ENCODE measurements at places on chromosomes 7 and 10.

DNA sequence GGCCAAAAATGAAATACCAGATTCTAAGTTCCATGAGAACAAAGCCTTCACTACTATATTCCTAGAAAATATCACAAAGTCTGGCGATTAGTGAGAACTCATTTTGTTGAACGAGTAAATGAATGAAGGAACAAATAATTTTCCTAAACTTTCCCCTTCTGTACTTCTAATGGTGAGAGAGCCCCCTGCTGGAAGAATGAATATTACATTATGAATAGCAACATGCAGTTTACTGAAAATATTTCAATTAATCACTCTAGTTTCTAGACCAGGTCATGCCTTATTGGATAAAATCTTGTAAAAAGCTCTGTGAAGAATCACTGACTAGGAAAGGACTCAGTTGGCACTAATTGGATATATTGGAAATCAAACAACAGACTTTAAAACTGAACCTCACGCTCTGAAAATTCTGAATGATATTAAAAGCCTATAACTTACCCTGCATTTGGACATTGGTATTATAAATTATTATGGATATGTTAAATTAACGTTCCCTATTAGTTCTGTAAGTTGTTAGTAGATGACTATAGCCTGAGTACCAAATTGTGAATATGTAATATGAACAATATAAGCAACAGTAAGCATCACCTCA is 32.4 kb upstream of the MTPN start:
- no peak for DNase-seq

DNA sequence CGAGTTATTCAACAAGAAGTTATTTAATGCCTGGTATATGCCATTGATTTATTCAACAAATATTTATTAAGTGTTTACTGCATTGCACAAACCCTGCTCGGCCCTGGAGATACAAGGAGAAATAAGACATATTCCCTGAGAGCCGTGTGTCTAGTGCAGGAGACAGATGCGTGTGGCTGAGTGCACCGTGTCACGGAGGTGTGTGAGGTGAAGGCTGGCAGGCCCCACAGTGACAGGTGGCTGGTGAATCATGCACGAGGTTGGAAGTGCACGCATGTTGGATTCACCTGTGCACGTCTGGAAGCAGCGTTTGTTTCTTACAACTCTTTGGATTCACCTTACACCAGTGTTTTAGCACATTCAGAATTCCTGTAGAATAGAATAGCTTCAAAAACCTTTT is 136.6 kb upstream of the SHH start:
- no peak for DNase-seq

DNA sequence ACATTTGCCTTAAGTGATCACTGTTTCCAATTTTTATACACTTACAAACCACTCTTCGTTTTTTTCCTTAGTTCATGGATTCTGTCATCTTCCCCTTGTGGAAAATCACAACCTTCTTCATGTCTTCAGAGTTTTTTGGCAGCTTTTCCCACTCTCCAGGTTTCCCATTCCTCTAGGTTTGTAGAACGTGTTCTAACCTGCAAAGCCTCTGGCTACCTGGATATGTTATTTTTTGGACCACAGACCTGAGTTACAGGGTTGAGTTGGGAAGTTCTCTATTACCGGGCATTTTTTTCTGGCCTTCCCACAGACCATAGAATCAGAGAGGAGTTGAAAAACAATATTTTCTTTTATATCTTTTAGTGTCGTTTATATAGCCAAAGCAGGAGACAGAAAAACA is 30.2 kb downstream of the NRG3 start:
- no peak for DNase-seq

DNA sequence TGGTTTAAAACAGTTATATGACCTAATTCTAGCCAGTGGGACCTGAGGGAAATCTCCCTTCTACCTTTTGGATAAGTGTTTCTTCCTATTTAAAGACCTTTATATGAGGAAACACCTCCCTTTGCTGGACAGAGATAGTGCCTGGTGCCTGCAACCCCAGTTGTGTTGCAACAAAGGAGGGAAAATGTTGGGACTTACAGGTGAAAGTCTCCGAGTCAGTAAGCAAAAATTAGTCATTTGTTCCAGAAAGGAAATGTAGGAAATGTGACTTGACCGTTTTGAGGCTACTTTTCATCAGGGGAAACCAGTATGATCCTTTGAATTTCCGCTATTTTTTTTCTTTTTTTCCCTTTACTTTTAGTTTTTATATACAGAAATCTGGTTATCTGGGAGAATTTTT is 165.5 kb downstream of the DKK1 start:
- no peak for DNase-seq

DNA sequence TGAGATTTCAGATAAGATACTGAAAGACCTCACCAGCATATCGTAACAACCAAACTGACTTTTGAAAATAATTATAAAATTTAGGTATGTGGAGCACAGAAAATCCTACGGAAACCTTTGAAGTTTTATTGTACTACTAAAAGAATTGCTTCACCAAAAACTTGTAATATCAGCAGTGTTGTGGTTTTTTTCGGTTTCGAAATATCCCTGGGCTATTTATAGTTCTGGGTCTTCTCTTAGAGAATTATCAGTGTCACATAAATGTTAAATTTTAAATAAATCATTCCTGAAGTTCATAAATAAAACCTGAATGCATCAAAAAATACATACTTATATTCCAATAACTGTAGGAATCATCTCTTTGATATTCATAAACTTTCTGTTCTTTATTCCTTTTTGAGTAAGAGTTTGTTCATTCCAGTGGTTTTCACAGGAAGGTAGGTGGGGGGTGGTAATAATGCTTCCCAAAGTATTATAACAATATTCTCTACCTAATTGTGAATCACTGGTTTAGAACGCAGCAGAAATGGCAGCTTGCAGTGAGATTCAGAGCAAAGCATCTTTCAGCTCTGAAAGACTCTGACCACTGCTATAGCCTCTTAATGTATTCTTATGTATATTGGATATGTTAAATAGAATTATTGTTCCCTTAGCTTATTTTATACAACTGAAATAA is 60.2 kb downstream of the ZNF277 start:
- DNase-seq, result no peak

- no peak for DNase-seq
Measured at GRCh38 chr10:27241010-27241651, 534 bp upstream of the ACBD5 start.

DNA sequence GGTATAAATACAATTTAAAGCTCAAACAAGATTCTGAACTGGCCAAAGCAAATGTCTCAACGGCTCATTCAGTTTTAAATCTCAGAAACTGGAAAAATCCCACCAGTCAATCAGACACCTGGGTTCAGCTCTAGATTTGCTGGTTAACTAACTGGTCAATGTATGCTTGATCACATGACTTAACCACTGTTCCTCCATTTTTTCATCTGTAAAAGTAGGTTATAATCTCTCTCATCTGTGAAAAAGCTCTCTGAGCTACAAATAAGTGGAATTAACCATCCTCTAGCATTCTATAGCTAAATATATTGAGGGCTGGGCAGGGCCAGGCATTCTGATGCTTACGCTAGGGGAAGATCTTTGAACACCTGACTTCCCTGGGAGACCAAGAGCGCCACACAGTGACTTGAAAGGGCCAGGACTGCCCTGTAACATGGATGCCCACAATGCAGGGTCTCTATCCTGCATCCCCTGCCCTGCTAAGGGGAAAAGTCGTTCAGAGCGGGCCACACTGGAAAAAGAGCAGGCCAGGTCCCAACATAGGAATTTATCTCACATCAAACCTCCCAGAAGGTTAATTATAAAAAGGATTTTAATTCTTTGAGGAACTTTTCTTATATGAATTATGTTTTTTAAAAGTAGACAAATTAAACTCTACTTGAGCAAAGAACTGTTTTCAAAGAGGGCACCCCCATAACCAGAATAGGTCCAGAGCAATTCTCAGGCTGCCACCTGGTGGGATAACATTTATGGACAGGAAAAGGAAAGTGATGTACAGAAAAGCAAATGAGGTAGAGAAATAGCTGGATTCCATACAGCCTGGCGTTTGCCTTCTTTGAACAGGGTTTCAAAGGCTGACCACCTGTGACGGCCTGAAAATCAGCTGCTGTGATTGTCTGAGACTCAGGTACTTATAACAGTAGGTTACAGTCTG is 1.8 kb downstream of the RP9 start:
- DNase-seq, result no peak

DNA sequence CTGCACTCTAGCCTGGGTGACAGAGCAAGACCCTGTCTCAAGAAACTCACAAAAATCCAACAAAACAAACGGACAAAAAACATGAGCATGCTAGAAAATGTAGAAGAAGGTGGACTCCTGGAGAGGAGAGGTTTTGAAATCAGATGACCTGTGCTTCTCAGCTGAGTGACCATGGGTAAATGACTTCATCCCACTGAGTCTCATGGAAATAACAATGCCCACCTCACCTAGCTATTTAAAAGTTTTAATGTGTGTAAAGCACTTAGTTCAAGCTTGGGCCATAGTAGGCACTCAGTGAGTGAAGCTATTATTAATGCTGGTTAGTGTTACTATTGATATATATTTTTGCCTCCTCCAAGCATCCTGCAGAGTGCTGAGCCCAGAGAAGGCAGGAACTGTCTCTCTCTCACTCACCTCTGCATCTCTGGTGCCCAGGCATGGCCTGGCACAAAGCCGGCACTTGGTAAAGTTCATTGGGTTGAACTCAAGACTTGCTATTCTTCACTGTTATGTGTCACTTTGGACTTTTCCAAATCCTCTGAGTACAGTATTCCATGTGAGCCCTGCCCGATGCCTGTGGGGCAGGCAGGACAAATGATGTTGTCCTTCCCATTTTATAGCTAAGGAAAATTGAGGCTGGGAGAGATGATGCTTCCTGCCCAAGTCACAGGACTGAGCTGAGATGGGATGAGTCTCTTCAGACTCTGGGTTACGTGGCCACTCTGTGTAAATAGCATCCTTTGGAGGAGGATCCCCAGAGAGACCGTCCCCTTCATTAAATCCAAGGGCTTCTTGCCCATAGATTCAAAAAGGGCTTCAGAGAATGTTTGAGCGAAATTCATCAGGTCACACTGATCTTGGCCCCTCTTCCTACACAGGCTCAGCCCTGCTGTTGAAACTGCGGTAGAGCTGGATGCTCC is 81.4 kb upstream of the EMX2 start:
- no peak for DNase-seq

DNA sequence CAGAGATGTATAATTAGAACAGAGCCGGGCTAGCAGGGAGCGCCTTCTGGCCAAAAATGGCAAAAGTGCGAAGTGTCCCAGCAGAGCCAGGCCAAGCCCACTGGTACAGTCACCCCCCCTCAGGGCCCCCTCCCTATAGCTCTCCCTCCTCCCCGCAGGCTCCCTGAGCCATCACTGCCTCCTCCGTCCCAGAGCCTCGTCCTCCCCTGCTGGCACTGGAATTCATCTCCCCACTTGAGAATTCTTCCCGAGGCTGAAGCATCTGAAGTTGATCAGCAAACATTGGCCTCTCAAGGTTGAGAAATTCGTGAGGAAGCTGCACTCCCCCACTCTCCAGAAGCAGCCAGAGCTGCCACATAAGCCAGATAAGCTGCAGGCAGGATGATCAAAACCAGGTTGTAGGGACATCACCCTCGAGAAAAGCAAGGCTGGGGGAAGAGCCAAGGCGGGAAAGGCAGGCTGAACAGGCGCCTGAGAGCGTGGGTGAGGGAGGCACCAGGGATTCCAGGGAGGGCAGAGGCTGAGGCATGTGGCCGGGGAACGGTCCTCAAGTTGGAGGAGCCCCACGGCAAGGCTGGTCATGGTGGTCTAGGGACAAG is 23.4 kb downstream of the CAMK2G start:
- DNase-seq, result no peak

DNA sequence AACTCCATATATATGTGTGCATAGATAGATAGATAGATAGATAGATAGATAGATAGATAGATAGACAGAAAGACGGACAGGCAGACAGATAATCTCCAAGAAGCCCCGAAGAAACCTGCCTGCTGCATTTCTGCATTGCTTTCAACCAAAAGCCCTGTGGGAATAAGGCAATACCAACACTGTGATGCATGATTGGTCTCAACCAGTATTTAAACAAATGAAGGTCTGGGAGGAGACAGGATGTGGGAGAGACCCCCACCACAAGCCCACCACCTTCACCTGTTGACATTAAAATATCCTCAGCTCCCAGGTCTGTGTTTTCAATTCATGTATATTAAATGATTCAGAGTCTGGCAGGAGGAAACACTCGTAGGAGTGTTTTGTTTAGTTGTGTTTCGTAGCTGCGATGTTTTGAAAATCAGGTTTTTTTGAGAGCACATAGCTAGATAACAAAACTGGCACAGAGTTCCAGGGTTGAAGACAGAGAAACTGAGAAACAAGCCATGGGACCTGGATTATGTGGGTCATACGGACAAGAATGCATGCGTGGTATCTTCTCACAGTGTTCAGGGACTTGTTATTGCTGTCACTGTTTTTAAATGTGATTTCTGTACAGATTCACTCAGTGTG is 200.7 kb upstream of the AHR start:
- DNase-seq, result no peak

GRCh38 chr10:123945325-123945920 is 53.8 kb upstream of the CPXM2 start:
- no peak for DNase-seq

DNA sequence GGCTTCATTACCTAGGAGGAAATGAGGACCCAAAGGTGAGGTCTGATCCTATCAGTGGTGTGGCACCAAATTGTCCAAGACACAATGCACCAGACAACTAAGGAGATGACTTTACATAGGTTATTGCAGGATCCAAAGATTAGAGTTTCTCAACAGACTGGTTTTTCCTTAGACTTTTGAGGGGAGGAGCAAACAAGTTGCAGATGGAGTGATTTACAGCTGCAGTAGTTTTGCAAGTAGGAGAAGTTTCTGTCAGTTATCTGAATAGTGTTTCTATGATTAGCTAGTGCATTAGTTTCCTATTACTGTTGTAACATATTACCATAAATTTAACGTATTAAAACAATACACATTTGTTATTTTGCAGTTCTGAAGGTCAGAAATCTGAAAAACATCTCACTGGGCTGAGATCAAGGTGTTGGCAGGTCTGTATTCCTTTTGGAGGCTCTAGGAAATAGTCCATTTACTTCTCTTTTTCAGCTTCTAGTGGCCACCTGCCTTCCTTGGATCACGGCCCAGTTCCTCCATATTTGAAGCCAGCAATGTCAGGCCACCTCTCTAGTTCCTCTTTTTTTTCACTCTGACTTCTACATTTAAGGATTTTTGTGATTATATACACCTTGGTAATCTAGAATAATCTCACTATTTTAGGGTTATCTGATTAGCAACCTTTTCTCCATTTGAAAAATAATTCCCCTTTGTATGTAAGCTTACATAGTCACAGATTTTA is 994.9 kb downstream of the REEP3 start:
- DNase-seq, result no peak

- DNase-seq, result no peak
Measured at GRCh38 chr10:103663802-103664201, 170.3 kb downstream of the NEURL1 start.

- no peak for DNase-seq
Measured at GRCh38 chr7:150415161-150416153, 35.0 kb upstream of the GIMAP8 start.

GRCh38 chr10:117762126-117762818 is 219.7 kb downstream of the EMX2 start:
- no peak for DNase-seq

- DNase-seq, result no peak
Measured at GRCh38 chr10:131694168-131694780, 206.5 kb upstream of the PPP2R2D start.

Data from cortex of kidney (tissue), 1 donor.